Esophagus mucosa (tissue), 1 donor: ENCODE measurements at places on chromosomes 7 and 10. TPM values are rescaled to one million over a fixed set of nuclear protein-coding genes. Genes with fewer than 3 reads are reported as not detected.

GRCh38 chr10:3179174-3179573 is 6.6 kb upstream of the PITRM1 start:
- ATAC-seq: no peak

GRCh38 chr10:6669269-6669859 is 89.3 kb upstream of the PRKCQ start:
- ATAC-seq: no peak

GRCh38 chr7:4299431-4299830 is 382.7 kb upstream of the FOXK1 start:
- no peak for ATAC-seq

DNA sequence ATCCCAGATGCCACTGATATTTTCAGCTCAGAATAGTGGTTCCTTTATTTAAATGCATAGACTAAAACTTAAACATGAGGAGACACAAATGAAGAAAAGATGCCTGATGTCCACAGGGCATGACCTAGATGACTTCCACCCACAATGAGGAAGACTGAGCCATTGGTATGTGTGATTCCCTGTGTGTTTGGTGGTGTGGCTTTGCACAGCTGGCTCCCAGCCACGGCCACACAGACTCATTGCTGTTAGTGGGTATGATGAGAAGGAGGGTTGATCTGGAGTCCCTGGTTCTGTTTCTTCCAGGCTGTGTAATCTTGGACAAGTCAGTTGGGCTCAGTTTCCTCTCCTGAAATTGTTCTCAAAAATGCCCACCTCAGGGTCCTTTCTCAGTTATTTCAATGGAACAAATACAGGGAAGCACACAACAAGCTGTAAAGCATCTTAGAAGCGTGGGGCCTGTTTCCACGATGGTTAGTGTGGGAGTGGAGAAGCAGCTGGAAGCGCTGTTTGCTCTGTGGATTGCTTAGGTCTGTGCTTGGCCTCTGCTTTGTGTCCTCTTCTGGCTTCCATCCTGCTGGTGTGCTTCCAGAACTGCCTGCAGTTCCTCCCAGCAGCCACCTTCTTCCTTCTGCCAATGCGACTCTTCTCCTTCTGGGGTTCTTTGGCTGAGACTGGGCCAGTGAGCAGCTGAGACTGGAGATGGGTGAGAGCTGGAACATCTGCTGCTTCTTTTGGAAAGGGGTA is 303.7 kb downstream of the BMPER start:
- ATAC-seq: no peak

GRCh38 chr10:25786899-25787298 is 147.1 kb upstream of the MYO3A start:
- no peak for ATAC-seq

DNA sequence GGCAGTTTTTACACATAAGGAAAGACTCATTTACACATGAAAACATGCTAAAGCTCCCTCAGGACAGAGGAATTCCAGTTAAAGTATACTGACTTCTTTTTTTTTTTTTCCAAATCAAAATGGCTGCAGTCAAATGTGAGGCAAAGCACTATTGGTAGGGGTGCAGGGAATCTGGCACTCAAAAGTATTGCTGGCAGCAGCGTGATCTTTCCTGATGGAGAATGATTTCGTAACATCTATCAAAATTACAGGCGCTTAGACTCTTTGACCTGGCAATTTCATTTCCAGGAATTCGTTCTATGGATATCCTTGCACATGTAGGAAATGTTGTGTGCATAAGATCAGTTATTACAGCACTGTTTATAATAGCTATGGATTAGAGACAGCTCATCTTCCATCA is 65.7 kb downstream of the VSTM4 start:
- no peak for ATAC-seq

DNA sequence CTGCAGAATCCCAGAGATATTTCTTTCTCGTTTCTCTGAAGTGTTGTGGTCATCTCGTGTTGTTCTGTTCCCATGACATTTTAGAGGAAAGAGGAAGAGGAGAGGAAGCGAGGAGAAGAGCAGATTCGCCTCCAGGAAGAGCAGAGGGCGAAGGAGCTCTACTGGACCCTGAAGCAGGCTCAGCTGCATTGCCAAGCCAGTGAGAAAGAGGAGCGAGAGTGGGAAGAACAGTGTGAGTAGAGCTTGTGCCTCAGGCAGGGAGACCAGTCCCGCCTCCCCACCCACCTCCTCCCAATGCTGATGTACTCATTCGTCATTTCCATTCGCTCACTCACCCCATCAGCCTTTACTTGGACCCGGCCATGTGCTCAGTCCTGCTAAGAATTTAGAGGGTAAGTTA is 50.8 kb downstream of the SH2D4B start:
- ATAC-seq: no peak

DNA sequence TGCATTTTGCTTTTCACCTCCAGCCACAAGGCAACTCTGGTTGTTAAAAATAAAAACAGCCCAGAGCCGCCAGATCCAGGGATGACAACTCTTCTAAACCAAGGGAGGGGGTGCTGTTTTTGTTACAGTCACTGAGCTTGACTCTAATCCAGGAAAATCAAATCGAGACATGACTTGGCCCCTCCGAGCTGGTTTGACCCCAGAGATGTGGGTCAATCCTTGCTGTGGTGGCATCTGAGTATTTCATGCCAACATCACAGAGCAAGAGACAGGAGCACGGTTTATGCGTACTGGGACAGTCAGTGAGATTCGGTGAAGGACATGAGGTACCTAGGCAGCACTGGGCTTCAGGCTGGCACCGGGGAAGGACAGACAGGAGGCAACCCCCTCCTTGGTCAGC is 88.8 kb upstream of the ZMIZ1 start:
- ATAC-seq: no peak

Gene MEOX2
- 0.60 TPM for total RNA-seq

Gene LIPK
- total RNA-seq: 3.3 TPM

- ATAC-seq: no peak
Observed at GRCh38 chr10:35834877-35835494, 192.9 kb upstream of the FZD8 start.

GRCh38 chr7:83849131-83849530 is 200.2 kb upstream of the SEMA3E start:
- no peak for ATAC-seq

DNA sequence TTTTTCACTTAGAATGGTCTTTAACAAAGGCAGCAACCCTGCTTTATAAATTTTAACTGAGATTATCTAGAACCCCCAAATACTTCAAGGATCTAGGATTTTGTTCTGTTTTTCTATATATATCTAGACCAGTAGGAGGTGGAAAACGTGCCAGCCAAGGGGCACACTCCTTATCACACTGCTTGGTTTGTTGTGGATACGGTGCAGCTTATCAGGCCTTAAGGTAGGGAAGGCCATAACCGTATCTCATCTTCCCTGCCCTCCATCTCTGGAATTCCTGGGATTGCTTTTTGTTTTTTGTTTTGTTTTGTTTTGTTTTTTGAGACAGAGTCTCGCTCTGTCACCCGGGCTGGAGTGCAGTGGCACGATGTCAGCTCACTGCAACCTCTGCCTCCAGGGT is 75.4 kb downstream of the MPLKIP start:
- ATAC-seq: no peak

Gene CCDC146
- 6.7 TPM for total RNA-seq

DNA sequence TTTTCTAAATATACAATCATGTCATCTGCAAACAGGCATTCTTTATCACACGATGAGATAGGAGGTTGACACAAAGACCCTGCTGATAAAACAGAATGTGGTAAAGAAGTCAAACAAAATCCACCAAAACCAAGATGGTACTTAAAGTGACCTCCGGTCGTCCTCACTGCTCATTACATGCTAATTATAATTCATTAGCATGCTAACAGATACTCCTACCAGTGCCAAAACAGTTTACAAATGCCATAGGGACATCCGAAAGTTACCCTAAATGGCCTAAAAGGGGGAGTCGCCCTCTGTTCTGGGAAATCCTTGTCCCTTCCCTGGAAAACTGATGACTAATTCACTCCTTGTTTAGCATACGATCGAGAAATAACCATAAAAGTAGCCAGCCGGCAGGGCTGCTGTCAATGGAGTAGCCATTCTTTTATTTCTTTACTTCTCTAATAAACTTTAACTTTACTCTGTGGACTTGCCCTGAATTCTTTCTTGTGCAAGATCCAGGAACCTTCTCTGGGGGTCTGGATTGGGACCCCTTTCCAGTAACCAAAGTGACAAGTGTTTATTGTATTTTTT is 126.6 kb downstream of the CCDC71L start:
- no peak for ATAC-seq

DNA sequence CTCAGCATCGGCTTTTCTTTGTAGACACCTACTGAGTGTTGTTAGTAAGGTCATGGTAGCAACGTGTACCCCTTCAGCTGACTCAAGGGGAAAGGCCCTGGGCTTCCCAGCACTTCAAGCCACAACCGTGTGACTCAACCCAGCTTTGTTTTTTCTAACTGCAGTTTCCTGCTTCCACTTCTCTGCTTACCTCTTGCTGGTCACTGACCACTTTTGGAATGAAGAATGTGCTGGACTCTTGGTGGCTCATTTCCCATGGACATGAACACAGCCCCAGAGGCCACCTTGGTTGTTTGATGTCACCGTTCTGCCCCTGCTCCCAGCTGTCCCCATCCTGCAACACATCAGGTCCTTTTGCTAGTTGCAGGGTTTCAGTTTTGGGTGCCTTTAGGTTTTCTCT is 69.5 kb upstream of the ZNF438 start:
- ATAC-seq: peak; percentile 80

Gene HTR7
- total RNA-seq: 0.92 TPM

Gene TMEM229A
- total RNA-seq: not detected

Gene SFRP5
- not detected for total RNA-seq

Gene C10orf67
- 0.08 TPM for total RNA-seq

DNA sequence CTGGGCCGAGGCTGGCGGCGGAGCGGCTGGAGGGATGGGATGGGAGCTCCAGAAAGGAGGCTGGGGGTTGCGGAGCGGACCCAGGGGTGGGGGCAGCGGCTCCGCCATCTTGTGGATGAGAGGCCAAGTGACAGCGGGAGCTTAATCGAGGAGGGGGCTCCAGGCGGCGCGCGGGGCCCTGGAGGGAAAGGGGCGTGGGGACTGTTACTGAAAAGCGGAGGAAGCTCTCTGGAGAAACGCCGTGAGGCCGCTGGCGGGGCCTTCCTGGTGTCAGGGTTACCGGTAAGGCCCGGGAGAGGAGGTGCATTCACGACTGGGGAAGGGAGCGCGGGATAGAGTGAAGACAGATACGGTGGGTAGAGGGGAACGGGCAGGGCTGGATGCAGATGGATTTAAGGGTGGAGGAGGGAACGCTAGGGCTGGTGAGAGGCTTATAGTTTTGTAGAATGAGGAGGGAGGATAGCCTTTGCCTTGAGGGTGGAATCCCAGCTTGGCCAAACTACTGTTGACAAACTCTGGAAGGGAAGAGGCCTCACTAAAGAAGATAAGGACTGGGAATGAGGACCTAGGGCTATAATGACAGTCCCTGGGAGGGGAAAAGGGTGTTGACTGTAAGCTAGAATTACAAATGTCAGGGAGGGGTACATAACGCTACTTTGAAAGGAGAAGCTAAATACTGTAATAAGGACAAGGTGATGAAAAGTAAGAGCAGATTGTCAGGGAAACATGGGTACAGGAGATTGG is 535 bp downstream of the BTRC start:
- peak; percentile 40 for ATAC-seq

GRCh38 chr7:157718303-157719007 is 381.7 kb downstream of the DNAJB6 start:
- no peak for ATAC-seq

GRCh38 chr10:44005788-44006099 is 357.1 kb upstream of the ZNF32 start:
- no peak for ATAC-seq

Gene PAPOLB
- not detected for total RNA-seq

- ATAC-seq: no peak
Observed at GRCh38 chr10:97765201-97765600, 6.6 kb downstream of the SFRP5 start.

Gene WDR37
- total RNA-seq: 12.9 TPM

- ATAC-seq: no peak
Observed at GRCh38 chr7:142808461-142808801, 37.7 kb downstream of the PRSS2 start.

- ATAC-seq: peak; percentile 91
Observed at GRCh38 chr10:69883310-69884023, 81.8 kb downstream of the COL13A1 start.

DNA sequence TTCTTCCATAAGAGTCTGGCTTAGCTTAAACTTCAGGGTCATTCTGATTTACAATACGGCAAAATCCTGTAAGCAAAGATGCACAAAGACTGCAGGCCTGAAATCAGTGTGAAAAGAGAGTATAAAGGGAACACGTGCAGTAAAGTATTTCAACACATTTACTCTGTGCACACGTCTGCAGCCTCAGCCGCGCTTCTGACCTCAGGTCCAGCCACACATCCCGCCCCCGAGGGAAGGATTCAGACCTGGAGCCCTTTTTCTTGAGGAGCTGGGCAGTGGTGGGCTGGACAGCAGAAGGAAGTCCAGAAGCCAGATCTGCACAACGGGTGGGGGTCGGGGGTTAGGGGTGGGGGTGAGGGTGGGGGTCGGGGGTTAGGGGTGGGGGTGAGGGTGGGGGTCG is 58.9 kb upstream of the FAM20C start:
- no peak for ATAC-seq

Gene AKR1C8
- total RNA-seq: not detected

Gene CYP3A5
- total RNA-seq: 26.4 TPM

GRCh38 chr7:70660154-70660818 is 471.7 kb upstream of the GALNT17 start:
- ATAC-seq: no peak

GRCh38 chr7:117772421-117772820 is 100.8 kb downstream of the CTTNBP2 start:
- ATAC-seq: no peak

GRCh38 chr7:621572-622285 is 102.1 kb upstream of the PDGFA start:
- ATAC-seq: peak; percentile 60

- peak; percentile 30 for ATAC-seq
Observed at GRCh38 chr10:70441161-70441894, at the start of gene NODAL. NODAL (minus strand) TSS chr10:70441681; CDS start chr10:70441667, 14 bp downstream.

DNA sequence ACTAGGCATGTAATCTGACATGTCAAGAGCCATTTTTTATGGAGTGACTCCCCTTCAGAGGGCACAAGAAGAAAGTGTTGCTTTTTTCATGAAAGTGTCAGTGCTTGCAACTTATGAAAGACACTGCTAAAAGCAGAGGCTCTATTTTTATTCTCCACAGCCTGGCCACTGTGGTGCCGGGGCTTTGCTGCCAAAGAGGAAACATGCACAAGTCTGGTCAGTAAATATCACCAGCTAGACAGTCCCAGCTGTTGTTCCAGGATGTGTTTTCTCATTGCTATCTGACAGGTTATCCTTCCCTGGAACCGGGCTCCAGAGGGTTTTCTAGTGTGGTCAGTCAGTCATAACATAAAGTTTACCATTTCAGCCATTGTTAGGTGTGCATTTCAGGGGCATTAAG is 180.7 kb upstream of the PITRM1 start:
- no peak for ATAC-seq

Gene URGCP
- 20.6 TPM for total RNA-seq

Gene AKR1C3
- 29.5 TPM for total RNA-seq

Gene PPP1R17
- total RNA-seq: not detected

Gene KDM7A
- 22.3 TPM for total RNA-seq

- no peak for ATAC-seq
Observed at GRCh38 chr7:28998105-28998504, 40.0 kb upstream of the TRIL start.

Gene DUS4L
- total RNA-seq: 7.3 TPM
